Activated CD4-positive, alpha-beta memory T cell treated with anti-CD3 and anti-CD28 coated beads for 36 hours (primary cell): ENCODE measurements at places on chromosomes 3 and 15. TPM values are rescaled to one million over a fixed set of nuclear protein-coding genes. Genes with fewer than 3 reads are reported as not detected.

The RTP4 gene
- total RNA-seq: 1.7 TPM

DNA sequence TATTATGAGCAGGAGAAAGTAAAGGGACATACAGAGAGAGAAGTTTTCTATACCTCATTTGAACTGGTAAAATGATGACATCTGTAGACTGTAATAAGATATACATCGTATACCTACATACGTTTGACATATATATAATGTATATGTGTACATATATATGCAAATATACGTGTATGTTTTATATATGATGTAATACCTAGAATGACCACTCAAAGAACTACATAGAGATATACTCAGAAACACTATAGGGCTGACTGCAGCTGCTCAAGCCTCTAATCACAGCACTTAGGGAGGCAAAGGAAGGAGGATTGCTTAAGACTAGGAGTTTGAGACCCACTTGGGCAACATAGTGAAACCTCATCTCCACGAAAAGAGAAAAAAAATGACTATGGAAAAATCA lies 48.5 kb upstream of the MCTP2 start:
- DNase-seq: no peak
- H3K4me3 ChIP-seq: no peak overlapping the region
- no peaks in the 10 kb centered on the region for H3K36me3 ChIP-seq
- H3K27me3 ChIP-seq: peaks cover 4% of the 10 kb centered on the region

DNA sequence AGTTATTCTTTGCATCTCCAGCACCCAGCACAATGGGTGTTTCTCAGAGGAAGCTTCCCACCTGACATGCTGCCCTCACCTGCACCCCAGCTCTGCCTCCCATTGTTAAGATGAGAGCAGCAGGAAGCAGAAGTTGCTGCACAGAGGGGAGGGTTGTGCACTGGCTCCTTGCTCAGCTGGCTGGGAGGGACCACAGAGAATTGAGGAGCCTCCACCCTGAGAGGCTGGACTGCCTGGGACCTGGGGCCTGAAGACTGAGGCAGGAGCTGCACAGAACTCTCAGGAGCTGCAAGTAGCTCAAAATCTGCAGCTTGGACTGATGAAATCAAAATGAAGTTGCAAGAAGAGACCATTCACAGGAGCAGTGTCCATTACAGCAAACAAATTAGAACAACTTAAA lies 222.3 kb upstream of the LINGO1 start:
- no peak for DNase-seq
- no peaks in the 10 kb centered on the region for H3K36me3 ChIP-seq
- no peak overlapping the region for H3K4me3 ChIP-seq
- no peaks in the 10 kb centered on the region for H3K4me1 ChIP-seq

DNA sequence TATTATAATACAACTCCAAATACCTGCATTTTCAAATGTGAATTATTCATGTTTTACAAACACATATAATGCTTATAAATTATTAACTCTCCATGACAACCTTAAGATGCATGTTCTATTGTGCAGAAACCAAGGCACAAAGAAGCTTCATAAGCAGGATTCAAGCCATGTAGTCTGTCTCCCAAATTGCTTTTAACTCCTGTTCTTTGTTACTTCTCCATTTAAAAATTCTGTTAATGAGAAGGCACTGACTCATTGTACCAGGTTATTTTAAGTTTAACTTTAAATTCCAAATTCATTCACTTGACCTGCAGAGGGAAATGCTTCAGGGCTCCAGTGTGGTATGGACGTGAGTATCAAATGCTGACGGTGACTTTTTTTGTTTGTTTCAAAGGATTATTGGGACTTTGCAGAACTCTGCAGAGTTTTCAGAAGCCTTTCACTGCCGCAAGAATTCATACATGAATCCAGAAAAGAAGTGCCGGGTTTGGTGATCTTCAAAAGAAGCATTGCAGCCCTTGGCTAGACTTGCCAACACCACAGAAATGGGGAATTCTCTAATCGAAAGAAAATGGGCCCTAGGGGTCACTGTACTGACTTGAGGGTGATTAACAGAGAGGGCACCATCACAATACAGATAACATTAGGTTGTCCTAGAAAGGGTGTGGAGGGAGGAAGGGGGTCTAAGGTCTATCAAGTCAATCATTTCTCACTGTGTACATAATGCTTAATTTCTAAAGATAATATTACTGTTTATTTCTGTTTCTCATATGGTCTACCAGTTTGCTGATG lies 100.0 kb downstream of the MME start:
- H3K27ac ChIP-seq: no peak overlapping the region
- no peaks in the 10 kb centered on the region for H3K4me1 ChIP-seq

GRCh38 chr3:142433110-142433509 lies 14.7 kb downstream of the XRN1 start:
- DNase-seq: no peak
- H3K36me3 ChIP-seq: peaks cover 33% of the 10 kb centered on the region
- H3K4me1 ChIP-seq: peaks cover 39% of the 10 kb centered on the region
- H3K4me3 ChIP-seq: no peak overlapping the region

The CDHR4 gene
- total RNA-seq: 0.22 TPM

DNA sequence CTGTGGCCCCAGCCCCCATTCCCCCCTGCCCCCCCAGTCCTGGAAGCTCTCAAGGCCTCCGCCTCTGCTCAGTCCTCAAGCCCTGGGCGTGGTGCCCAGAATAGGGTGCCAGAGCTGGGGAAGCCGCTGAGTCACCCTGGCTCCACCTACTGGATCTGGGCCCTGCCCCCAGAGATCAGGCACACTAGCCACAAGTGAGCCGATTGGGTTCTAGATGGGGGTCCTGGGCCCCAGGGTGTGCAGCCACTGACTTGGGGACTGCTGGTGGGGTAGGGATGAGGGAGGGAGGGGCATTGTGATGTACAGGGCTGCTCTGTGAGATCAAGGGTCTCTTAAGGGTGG lies 5.7 kb downstream of the EIF4G1 start:
- no peak overlapping the region for H3K4me3 ChIP-seq
- peak; percentile 59 for DNase-seq
- no peaks in the 10 kb centered on the region for H3K27me3 ChIP-seq
- peak overlapping the region; percentile 33 for H3K27ac ChIP-seq

The BTLA gene
- 18.7 TPM for total RNA-seq

GRCh38 chr3:165817160-165817709 lies 20.0 kb downstream of the BCHE start:
- H3K4me3 ChIP-seq: no peak overlapping the region
- H3K4me1 ChIP-seq: no peaks in the 10 kb centered on the region
- DNase-seq: no peak
- no peak overlapping the region for H3K27ac ChIP-seq

DNA sequence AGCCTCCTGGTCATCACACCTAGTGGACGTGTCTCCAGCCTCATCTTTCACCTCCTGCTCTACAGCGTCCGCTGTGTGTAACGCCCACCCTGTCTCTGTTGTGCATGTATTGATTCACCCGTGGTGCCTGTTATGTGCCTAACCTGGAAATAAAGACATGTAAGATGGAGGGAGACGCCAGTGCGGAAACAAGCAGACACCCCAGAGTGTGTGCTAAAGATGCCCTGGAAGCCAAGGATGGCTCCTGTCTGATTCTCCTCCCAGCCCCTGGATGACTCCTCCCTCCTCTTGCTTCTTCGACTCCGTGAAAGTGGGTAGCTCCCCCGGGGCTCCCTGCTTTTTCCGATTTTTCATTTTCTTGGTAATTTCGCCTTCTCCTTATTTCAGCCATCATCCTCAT lies 241.8 kb downstream of the ADAMTS17 start:
- DNase-seq: no peak
- H3K36me3 ChIP-seq: no peaks in the 10 kb centered on the region
- H3K27me3 ChIP-seq: no peaks in the 10 kb centered on the region
- no peak overlapping the region for H3K4me3 ChIP-seq
- H3K27ac ChIP-seq: no peak overlapping the region

- H3K27me3 ChIP-seq: no peaks in the 10 kb centered on the region
- H3K27ac ChIP-seq: no peak overlapping the region
- H3K4me1 ChIP-seq: no peaks in the 10 kb centered on the region
- H3K36me3 ChIP-seq: no peaks in the 10 kb centered on the region
- H3K4me3 ChIP-seq: no peak overlapping the region
Measured at GRCh38 chr3:168870892-168871291, 775.2 kb upstream of the GOLIM4 start.

The SLCO2A1 gene
- not detected for total RNA-seq

GRCh38 chr3:12490547-12490946 lies 6.3 kb downstream of the TSEN2 start:
- no peak for DNase-seq
- H3K27ac ChIP-seq: no peak overlapping the region
- H3K36me3 ChIP-seq: peaks cover 40% of the 10 kb centered on the region
- no peaks in the 10 kb centered on the region for H3K27me3 ChIP-seq

GRCh38 chr3:39443530-39443929 lies 23.9 kb upstream of the MOBP start:
- H3K4me3 ChIP-seq: no peak overlapping the region

DNA sequence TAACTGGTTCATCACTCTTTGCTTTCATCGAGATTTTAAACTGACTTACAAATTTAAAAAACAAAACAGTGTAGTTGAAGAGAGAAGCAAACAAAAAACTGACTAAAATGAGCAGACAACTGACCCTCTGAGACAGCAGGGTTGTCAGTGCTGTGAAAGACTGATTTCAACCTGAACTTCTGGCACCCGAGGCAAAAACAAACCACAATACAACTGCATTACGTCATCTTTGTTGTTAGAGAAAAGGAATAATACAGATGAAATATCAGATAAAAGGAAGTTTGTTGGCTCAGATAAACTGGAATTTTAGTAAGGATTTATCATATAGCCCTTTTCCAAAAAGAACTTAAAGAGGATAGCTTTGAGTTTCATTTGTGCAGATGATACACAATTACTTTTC lies 51.1 kb downstream of the PARP15 start:
- H3K4me3 ChIP-seq: no peak overlapping the region
- H3K27me3 ChIP-seq: no peaks in the 10 kb centered on the region
- DNase-seq: no peak
- H3K36me3 ChIP-seq: peaks cover 14% of the 10 kb centered on the region
- H3K27ac ChIP-seq: no peak overlapping the region
- no peaks in the 10 kb centered on the region for H3K4me1 ChIP-seq

The PAK6 gene
- 0.73 TPM for total RNA-seq

GRCh38 chr3:134255404-134255803 lies 4.7 kb upstream of the RYK start:
- no peak overlapping the region for H3K27ac ChIP-seq
- peaks cover 24% of the 10 kb centered on the region for H3K4me1 ChIP-seq
- H3K27me3 ChIP-seq: peaks cover 10% of the 10 kb centered on the region
- no peaks in the 10 kb centered on the region for H3K36me3 ChIP-seq
- no peak overlapping the region for H3K4me3 ChIP-seq

DNA sequence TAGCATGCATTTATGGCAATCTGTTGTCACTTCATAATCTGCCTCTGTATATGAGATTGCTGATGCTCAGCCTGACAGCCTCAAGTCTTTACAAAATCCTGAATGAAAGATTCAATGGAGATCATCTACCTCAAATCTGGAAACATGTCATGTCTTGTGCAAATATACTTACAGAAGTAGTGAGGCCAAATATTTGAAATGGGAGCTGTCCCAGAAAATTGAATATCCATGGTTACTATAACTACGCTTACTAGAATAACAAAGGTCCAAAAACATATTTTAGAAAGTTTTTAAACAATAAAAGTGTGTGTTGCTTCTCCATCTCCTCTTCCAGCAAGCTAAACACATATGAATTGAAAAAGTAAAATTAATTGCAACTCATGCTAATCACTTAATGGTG lies 133.2 kb upstream of the DPH6 start:
- H3K27ac ChIP-seq: no peak overlapping the region
- no peak overlapping the region for H3K4me3 ChIP-seq
- DNase-seq: no peak
- no peaks in the 10 kb centered on the region for H3K36me3 ChIP-seq

DNA sequence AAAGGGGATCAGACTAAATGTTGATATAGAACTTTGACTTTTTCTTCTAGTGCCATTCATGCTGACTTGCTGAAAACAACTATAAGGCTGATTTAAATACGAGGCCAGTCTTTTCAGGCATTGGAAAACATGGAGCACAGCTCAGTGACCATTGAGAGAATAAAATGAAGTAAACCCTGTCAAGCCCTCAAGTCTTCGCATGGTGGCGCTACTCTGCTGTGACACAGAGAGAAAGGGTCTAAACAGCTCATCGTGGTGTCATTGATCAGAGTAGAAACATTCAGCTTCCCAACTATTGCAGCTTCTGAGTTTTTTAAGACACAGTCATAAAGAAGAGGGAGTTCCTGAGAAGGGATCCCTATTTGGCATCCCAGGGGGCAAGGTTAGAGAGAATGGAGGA lies 716.2 kb downstream of the DIPK2A start:
- H3K36me3 ChIP-seq: no peaks in the 10 kb centered on the region
- H3K27ac ChIP-seq: no peak overlapping the region
- no peak overlapping the region for H3K4me3 ChIP-seq
- no peaks in the 10 kb centered on the region for H3K4me1 ChIP-seq
- H3K27me3 ChIP-seq: no peaks in the 10 kb centered on the region
- DNase-seq: no peak

The CASR gene
- total RNA-seq: 0.14 TPM

The SLC7A14 gene
- total RNA-seq: not detected

The RNF168 gene
- 26.1 TPM for total RNA-seq

GRCh38 chr15:90132437-90132836 lies 30.2 kb upstream of the IDH2 start:
- H3K36me3 ChIP-seq: no peaks in the 10 kb centered on the region
- H3K27ac ChIP-seq: no peak overlapping the region
- H3K27me3 ChIP-seq: no peaks in the 10 kb centered on the region
- H3K4me3 ChIP-seq: no peak overlapping the region
- no peak for DNase-seq

The MYL3 gene
- total RNA-seq: not detected

The SLC6A20 gene
- total RNA-seq: not detected

The GPR62 gene
- total RNA-seq: not detected

- DNase-seq: peak; percentile 70
- H3K4me1 ChIP-seq: peaks cover 61% of the 10 kb centered on the region
- H3K36me3 ChIP-seq: peaks cover 1% of the 10 kb centered on the region
- peak overlapping the region; percentile 96 for H3K27ac ChIP-seq
Measured at GRCh38 chr3:71066849-71067261, 516.7 kb downstream of the FOXP1 start.

The SGO1 gene
- total RNA-seq: 37.4 TPM

The AGBL1 gene
- total RNA-seq: 0.10 TPM

DNA sequence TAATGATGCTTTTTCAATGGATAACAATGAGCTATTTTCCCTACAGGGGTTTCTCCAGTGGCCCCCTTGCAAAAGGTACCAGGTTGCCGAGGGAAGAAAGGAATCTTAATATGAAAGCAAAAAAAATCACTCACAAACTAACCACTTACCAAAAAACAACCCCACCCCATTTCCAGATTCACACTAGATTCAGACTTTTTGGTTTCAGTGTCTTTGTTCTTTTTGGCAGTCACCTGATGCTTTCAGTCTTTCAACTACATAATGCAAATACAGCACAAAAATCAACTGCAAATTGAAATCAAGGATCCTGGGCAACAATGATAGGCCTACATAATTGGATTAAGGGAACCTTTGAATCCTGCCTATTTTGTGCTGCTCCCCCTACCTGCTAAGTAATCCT lies 71.1 kb upstream of the RAP2B start:
- H3K36me3 ChIP-seq: no peaks in the 10 kb centered on the region
- H3K4me3 ChIP-seq: no peak overlapping the region
- no peak overlapping the region for H3K27ac ChIP-seq
- H3K4me1 ChIP-seq: peaks cover 18% of the 10 kb centered on the region
- H3K27me3 ChIP-seq: no peaks in the 10 kb centered on the region
- DNase-seq: no peak

The ZKSCAN7 gene
- total RNA-seq: 1.3 TPM

The NOX5 gene
- total RNA-seq: 0.02 TPM

The BCHE gene
- not detected for total RNA-seq

The STARD9 gene
- total RNA-seq: 3.8 TPM

The CGNL1 gene
- not detected for total RNA-seq

- no peaks in the 10 kb centered on the region for H3K36me3 ChIP-seq
- peaks cover 14% of the 10 kb centered on the region for H3K27me3 ChIP-seq
- no peaks in the 10 kb centered on the region for H3K4me1 ChIP-seq
Measured at GRCh38 chr15:68598171-68599152, 19.7 kb downstream of the CORO2B start.

The P2RY12 gene
- not detected for total RNA-seq
